NCI-H774 (cell line): ENCODE measurements at places on chromosomes 1 and 21.

- no peak for DNase-seq
These were observed 36.6 kb upstream of the HMGN1 start for GRCh38 chr21:39385299-39386145.

- no peak for DNase-seq
These were observed 196.4 kb downstream of the KAZN start for GRCh38 chr1:14794906-14795305.

GRCh38 chr1:77375990-77376389 is 94.2 kb downstream of the AK5 start:
- no peak for DNase-seq

- no peak for DNase-seq
These were observed 23.3 kb upstream of the BTG2 start for GRCh38 chr1:203281851-203282661.

- DNase-seq, result no peak
These were observed 21.6 kb upstream of the NID1 start for GRCh38 chr1:236086537-236086936.

DNA sequence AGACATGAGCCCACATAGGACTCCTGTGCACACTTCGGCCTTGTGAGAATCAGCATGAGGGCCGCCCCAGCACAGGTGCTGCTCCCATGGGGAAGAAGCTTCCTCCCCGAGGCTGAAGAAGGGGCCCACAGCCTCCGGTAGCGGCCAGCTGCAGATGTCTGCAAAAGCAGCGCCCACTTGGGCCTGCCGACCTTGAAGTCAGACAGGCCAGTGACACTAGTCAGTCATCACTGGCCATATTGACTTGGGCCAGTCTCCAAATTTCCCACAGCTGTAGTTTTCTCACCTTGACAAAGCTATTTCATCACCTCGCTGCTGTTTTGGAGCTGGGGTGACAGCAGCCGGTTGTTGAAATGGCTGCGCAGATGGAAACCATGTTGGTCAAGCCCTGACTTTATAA is 83.0 kb downstream of the RIPK4 start:
- no peak for DNase-seq

GRCh38 chr1:66274634-66275033 is 259.3 kb upstream of the SGIP1 start:
- DNase-seq, result no peak

DNA sequence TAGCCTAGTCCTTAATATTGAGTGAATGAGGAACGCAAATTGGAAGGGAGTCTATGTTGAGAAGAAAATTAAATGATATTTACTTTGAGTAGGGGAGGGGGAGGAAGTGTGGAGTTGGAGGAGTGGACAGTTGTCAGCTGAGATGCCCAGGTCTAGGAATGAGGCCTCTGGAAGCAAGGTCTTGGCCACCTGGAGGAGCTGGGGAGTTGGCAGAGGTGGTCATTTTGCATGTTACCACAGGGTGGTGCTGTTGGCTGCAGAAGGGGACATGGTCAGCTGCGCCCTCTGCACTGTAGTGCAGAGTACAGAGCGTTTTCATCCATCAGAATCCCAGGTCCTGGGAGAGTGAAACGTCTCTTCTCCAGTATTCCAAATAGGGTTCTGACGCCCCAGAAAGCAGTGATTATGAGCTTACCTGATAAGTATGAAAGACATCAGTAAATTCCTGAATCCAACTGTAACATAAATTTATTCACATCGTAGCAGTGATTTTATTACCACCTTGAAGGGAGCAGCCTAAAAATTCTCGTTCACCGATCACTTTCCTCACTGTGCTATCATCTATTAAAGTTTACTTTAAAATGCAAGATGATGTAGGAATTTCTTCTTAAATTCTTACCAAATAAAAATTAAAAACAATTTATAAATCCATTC is 13.8 kb downstream of the PARK7 start:
- DNase-seq, result peak; percentile 19

- no peak for DNase-seq
These were observed 86.0 kb upstream of the MAP10 start for GRCh38 chr1:232718928-232719927.

GRCh38 chr1:6513320-6513801 is 21.9 kb upstream of the PLEKHG5 start:
- no peak for DNase-seq

- no peak for DNase-seq
These were observed 34.6 kb downstream of the CFAP57 start for GRCh38 chr1:43206600-43207228.

GRCh38 chr1:235136111-235136510 is 7.5 kb upstream of the TOMM20 start:
- DNase-seq, result no peak

GRCh38 chr1:155106862-155107261 is 20.8 kb upstream of the EFNA1 start:
- no peak for DNase-seq

GRCh38 chr1:19610282-19610981 is 33.7 kb upstream of the NBL1 start:
- DNase-seq, result no peak
